GM23248 (cell line): ENCODE measurements at places on chromosomes 6 and 20. TPM values are rescaled to one million over a fixed set of nuclear protein-coding genes. Genes with fewer than 3 reads are reported as not detected.
A peak's percentile ranks its signal among the peaks of the same experiment; 100 is the strongest.

OXT gene
- not detected in 2 replicates for total RNA-seq

PPIL6 gene
- total RNA-seq: 3.5 and 3.7 TPM in 2 replicates

MTG2 gene
- total RNA-seq: 20.2 and 30.5 TPM in 2 replicates

- H3K27me3 ChIP-seq: no peaks in the 10 kb centered on the region
- no peaks in the 10 kb centered on the region for H3K36me3 ChIP-seq
- no peak overlapping the region for H3K4me3 ChIP-seq
- no peak overlapping the region for H3K27ac ChIP-seq
- no peak for DNase-seq
These were observed 214.8 kb downstream of the ADGB start for GRCh38 chr6:146813554-146813953.

GRCh38 chr6:11798538-11798937 lies 19.9 kb upstream of the ADTRP start:
- H3K27me3 ChIP-seq: no peaks in the 10 kb centered on the region
- H3K36me3 ChIP-seq: no peaks in the 10 kb centered on the region
- H3K4me3 ChIP-seq: no peak overlapping the region
- H3K4me1 ChIP-seq: peaks cover 21% of the 10 kb centered on the region

DNA sequence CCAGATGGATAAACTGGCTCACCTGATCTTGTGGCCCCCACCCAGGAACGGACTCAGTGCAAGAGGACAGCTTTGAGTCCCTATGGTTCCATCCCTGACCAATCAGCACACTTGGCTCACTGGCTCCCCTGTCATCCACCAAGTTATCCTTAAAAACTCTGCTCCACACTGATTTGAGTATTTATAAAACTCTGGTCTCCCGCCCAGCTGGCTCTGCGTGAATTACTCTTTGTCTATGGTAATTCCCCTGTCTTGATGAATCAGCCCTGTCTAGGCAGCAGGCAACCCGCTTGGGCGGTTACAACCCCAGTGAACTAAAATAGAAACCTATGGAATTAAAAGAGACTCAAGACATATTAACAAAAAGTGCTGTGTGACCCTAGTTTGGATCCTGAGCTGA lies 38.1 kb upstream of the CD83 start:
- no peak overlapping the region for H3K4me3 ChIP-seq
- H3K36me3 ChIP-seq: no peaks in the 10 kb centered on the region
- H3K27me3 ChIP-seq: no peaks in the 10 kb centered on the region
- DNase-seq: peak; percentile 15
- H3K4me1 ChIP-seq: 0 out of 2 replicates have a peak, but pooled peaks cover 6% of the 10 kb centered on the region

DNA sequence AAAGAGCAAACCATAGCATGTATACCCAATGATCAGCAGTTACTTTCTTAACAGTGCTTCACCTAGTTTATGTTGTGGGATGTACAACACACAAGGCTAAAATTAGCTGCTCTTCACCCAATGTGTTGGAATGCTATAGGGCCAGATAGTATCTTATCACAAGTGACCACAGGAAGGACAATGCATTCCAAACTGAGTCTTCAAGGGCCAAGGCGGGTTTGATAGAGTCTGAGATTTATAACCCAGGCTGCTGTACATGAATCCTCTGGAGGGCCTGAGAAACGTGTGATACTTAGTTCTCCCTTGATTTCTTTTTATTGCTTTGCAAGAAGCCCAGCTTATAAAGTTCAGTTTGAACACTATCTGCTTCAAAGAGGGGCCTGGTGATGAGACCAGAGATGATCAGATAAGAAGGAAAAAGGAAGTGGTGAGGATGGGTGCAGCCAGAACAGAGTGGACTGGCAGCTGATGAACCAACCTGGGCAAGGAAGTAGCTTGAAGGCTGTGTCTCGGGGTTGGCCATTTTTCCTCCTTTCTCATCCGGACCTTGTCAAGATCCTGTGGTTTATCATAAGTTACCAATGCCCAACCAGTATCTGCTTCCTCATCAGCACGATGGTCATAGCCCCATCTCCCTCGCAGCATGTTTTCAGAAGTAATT lies 62.2 kb upstream of the BMP2 start:
- DNase-seq: no peak
- H3K27me3 ChIP-seq: no peaks in the 10 kb centered on the region

DNA sequence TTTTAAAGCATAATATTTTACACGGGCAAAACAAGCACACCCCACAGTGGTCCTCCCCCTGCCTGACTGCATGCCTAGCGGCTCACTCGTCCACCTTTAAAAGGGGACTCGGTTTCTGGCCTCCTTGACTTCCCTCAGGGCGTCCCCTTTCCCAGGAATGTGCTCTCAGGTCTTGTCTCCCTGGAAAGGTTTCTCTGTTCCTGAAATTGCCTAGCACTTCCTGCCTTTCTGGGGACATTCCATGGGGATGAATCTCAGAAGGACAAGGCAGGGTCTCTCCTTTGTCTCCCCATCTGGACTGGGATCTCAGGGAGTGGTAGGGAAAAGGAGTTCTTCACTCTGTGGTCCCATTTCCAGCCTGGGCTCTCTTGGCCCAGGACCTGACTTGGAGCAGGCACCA lies 4.9 kb downstream of the TCF15 start:
- H3K27ac ChIP-seq: no peak overlapping the region
- H3K4me3 ChIP-seq: no peak overlapping the region
- H3K4me1 ChIP-seq: no peaks in the 10 kb centered on the region

DNA sequence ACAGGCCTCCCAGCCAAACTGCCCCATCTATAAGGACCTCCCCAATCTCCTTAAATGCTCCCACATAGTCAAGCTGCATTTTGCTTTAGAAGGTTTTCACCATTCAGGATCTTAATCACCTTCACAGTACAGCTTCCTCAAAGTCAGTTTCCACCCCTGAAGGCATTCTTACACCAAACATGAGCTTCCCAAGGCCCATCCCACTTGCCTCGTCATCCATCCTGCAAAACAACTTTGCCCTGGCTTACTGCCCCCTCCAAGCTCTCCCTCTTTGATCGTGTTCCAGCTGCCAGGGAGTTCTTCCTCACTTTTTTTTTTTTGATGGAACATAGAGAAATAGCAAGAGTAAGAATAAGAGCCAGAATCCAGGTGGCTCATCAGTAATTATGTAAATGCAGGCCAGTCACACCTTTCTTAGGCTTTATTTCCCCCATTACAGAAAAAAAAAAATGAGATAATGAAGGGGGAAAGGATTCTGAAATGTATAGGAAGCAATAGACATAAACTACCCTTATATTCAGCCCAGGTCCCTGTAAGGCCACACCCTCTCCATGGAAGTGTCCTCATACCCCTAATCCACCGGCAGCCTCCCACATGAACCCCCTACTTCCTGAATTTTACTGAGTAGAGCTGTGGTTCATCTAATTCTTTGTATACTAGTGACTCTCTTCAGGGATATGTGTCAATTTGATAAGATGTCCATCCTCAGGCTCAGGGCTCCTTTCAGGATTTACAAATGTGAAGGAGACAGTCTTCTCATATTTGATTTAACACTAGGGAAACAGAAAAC lies 12.7 kb downstream of the TRIM27 start:
- peaks cover 75% of the 10 kb centered on the region for H3K36me3 ChIP-seq
- no peak for DNase-seq
- H3K4me1 ChIP-seq: no peaks in the 10 kb centered on the region
- no peak overlapping the region for H3K27ac ChIP-seq
- no peak overlapping the region for H3K4me3 ChIP-seq
- H3K27me3 ChIP-seq: no peaks in the 10 kb centered on the region

GRCh38 chr6:70709826-70710225 lies 42.1 kb downstream of the SMAP1 start:
- H3K4me1 ChIP-seq: peaks cover 10% of the 10 kb centered on the region
- no peaks in the 10 kb centered on the region for H3K27me3 ChIP-seq
- no peak overlapping the region for H3K27ac ChIP-seq
- peak; percentile 80 for DNase-seq
- H3K36me3 ChIP-seq: no peaks in the 10 kb centered on the region

DNA sequence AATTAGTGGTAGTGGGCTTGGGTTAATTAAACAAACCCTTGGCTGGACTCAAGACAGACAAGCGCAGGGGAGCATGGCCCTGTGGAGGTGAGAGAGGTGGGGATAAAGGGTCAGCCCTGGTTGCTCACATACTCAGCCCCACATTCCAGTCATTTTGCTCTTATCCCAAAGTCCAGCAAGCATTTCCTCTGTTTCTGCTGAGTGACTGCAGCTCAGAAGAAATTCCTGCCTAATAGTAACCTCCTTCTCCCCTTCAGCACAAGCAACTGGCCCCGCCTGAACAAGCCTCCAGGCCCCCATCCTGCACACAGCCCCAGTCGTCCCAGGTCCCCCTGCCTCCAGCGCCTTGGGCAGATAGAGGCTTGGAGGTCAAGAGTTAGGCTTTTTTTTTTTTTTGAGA lies 3.6 kb upstream of the TFEB start:
- H3K27me3 ChIP-seq: no peaks in the 10 kb centered on the region
- H3K4me1 ChIP-seq: no peaks in the 10 kb centered on the region; the same call in 1 of the 2 replicates
- no peak for DNase-seq
- no peak overlapping the region for H3K27ac ChIP-seq
- H3K4me3 ChIP-seq: no peak overlapping the region
- H3K36me3 ChIP-seq: no peaks in the 10 kb centered on the region

- H3K4me3 ChIP-seq: no peak overlapping the region
- no peaks in the 10 kb centered on the region for H3K27me3 ChIP-seq
- no peak overlapping the region for H3K27ac ChIP-seq
These were observed 51.1 kb downstream of the RARS2 start for GRCh38 chr6:87538510-87539260.

DNA sequence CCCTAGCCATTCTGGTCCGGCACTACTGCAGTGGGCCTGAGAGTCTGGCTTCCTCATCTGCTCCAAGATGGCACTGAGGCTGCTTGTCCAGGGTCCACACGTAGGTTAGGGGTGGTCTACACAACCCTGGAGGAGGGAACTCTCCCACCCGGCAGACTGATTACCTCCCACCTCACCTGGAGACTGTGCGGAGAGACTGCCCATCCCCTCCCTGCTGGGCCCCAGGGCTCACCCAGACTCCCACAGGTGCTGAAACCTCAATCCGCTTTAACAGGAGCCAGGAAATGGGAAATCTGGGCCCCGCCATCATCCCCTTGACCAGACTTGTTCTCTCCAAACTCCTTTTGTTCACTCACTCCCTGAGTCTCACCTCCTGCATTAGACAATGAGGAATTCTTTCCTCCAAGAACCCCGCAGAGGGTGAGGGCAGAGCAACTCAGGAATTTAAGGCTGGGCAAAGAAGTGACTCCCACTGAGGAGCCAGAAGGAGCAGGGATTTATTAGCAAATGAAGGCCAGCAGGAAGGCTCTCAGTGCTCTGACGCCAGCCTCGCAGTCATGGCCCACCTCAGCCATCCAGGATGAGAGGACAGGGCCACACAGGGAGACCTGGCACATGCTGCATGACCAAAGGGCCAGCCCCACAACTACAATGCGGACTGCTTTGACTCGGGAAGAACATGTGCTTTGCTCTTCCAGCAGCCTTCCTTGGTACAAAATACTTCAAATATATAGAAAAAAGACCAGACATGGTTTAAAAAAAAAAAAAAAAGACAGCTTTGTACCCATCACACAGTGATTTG lies 53.0 kb downstream of the CDK5RAP1 start:
- no peaks in the 10 kb centered on the region for H3K36me3 ChIP-seq
- no peak for DNase-seq
- no peaks in the 10 kb centered on the region for H3K4me1 ChIP-seq
- no peak overlapping the region for H3K4me3 ChIP-seq
- H3K27me3 ChIP-seq: no peaks in the 10 kb centered on the region
- H3K27ac ChIP-seq: no peak overlapping the region

GRCh38 chr20:15875446-15875845 lies 697.8 kb downstream of the KIF16B start:
- H3K4me1 ChIP-seq: no peaks in the 10 kb centered on the region
- H3K27ac ChIP-seq: no peak overlapping the region
- no peak for DNase-seq
- no peaks in the 10 kb centered on the region for H3K27me3 ChIP-seq
- H3K36me3 ChIP-seq: no peaks in the 10 kb centered on the region
- no peak overlapping the region for H3K4me3 ChIP-seq

DNA sequence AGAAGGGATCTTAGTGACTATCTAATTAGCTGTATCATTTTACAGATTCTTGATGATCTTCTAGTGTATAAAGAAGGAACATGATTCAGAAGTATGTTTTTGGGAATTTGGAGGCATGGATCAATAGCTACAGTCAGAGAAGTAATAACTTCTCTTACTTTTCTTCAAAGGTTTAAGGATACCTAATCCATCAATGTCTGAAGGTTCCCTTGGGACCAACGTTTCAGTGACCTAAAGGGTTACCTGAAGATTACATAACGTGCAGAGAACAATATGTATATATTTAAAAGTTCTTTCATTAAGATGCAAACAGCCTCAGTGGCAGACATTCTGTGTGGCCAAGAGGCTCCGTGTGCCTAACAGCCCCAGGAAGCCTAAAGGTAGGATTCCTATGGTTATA lies 3.2 kb downstream of the HDAC2 start:
- H3K36me3 ChIP-seq: no peaks in the 10 kb centered on the region
- H3K27me3 ChIP-seq: no peaks in the 10 kb centered on the region
- no peak for DNase-seq
- no peak overlapping the region for H3K27ac ChIP-seq

DNA sequence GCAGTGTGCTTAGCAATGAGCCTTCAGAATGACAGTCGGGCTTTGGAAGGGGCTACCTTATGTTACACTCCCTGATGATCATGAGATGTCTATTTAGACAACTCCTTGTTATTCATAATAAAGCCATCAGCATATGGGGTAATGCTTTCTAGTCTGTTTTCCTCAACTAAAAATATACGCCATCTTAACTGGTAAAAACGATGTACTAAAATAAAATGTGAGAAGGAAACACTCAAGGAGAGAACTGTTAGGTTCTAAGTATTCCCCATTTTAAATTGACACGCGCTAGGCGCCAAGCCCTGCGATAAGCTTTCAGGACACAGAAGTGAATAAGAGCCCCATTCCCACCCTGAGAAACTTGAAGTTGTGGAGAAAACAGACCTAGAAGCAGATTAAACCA lies 43.6 kb downstream of the SOD2 start:
- no peak overlapping the region for H3K27ac ChIP-seq
- no peak overlapping the region for H3K4me3 ChIP-seq
- no peak for DNase-seq
- no peaks in the 10 kb centered on the region for H3K36me3 ChIP-seq
- no peaks in the 10 kb centered on the region for H3K27me3 ChIP-seq
